ENCODE measurements at places on chromosomes 11 and 22.

DNA sequence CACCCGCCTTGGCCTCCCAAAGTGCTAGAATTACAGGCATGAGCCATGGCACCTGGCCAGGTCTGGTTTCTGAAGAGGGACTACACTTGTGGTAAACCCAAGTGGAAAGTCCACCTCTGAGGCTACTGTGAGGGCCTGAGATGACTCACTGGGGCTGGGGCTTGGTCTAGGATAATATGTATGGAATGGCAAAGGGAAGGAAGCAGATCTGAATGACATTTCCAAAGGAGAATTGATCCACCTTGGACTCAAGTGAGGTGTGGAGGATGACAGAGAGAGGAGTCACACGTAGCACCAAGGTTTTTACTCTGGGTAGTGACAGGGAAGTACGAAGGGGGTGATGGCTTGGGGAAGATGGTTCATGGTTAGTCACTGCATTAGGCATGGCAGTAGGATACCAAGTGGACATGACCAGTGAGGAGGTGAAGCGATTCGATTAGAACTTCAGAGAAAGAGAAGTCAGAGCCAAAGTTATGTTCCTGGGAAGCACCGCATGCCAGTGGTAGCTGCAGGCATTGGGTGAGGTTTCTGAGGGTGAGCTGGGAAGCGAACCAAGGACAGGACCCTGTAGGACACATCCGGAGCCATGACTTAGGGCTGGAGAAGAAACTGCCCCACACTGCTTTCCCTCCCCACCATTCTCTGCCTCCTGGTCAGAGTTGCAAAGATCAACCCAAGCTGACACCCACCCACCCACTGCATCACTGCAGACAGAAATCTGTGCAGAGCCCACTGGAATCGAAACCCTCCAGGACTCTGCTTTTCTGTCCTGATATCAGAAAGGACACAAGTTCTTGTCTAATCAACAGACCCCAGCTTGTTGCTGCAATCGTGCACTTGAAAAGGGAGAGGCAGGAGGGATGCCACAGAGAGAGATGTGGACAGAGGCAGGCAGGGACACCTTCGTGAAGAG lies 13.0 kb upstream of the BCL9L start:
- no peak for DNase-seq

DNA sequence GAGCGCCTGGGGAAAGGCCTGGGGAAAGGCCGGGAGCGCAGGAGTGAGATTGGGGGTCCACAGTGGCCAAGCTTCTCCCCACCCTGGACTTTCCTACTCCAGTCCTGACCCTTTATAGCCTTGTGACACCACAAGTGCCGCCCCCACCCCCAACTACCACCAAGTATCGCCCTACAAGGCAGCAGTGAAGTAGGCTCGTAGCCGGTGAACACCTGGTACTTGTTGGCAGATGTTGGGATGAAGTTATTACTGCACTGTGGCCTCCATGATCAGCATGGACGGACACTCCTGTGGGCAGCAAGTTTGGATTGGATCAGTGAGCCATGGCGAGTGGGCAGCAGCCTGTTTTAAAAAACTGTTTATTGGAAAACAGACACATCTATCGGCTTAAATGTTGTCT lies 45.0 kb downstream of the EIF3F start:
- DNase-seq, result no peak

DNA sequence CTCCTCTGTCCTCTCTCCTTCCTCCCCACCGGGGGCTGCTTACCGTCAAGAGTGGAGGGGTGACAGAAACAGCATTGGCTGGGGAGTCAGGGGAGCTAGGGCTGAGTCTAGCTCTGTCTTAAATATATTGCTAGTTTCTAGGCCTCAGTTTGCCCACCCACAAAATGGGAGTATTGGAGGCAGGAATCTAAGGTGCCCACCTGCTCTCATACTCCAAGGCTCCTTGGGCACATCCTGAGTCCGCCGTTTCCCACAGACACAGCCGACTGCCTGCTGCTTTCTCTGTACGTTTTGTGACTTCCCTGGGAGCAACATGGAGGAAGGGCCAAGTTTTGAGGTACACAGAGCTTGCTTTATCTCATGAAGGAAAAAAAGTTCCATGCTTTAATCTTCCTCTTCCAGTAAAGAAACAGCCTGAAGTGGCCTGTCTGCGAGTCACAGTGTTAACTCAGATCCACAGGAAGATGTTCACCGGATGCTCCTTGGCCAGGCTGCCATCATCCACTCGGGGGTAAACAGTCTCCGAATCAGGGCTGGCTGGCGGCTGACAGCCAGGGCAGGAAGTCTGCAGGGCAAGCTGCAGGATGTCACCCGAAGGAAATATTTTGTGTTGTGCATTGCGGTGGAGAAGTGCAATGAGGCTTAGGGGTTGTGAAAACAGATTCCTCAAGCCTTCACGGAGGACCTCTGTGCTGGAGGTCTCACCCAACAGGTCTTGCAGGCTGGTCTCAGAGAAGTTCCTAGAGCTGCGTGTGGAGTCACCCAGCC lies 11.0 kb upstream of the CERK start:
- no peak for DNase-seq

GRCh38 chr11:5713695-5714094 lies 22.6 kb upstream of the OR56B1 start:
- no peak for DNase-seq

Data from muscle of arm (tissue), 14 donors.